Right lobe of liver (tissue), 6 donors: ENCODE measurements at places on chromosomes 16 and 17. TPM values are rescaled to one million over a fixed set of nuclear protein-coding genes. Genes with fewer than 3 reads are reported as not detected.

DNA sequence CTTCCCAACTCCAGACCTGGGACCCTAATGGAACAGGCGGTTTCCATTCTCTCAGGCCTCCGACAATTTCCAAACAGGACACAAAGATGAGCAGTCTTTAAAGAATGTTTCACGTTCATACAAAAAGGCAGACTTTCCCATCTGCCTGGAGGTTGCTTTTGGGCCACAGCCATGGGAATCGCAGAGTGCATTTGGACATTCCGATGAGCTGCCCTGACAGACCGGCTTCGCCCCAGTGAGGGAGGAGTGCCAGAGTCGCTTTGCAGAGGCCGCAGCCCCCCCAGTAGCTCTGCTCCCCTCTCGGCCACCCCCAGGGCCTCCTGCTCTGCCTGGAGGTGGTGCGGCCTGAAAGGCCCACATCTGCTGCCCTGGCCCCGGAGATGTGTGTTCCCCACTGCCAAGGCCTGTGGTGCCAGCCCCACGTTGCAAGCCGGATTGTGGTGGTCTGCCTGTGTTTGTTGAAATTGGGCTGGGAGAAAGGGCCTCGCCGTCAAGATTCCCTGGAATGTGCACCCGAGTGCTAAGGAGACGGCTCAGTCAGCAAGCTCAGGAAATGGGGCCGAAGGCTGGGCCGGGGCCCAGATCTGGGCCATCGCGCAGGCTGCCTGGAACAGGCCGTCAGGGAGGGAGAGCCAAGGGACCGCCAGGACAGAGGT lies 89.8 kb downstream of the C16orf95 start:
- H3K27ac ChIP-seq, result no peak overlapping the region
- H3K4me1 ChIP-seq, result no peaks in the 10 kb centered on the region
- H3K36me3 ChIP-seq, result no peaks in the 10 kb centered on the region
- no peaks in the 10 kb centered on the region for H3K27me3 ChIP-seq
- DNase-seq, result no peak

DNA sequence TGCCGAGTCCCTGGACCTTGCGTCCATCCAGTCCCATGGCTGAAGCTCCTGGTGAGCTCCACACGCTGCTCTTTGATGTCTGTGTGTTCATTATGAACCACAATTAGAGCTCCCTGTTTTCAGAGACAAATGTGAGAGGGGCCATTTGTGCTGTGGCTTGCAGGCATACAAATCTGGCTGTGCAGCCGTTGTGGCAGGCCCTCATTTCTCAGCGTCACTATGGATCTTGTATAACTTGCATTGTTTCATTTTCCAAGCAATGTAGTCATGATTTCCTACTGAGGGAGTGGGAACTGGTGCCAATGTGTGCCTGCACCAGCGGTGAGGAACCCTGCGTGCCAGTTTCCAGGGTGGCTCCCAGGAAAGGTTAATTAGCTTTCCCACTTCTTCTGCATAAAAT lies 542.6 kb downstream of the TMEM114 start:
- no peak for DNase-seq
- H3K27me3 ChIP-seq, result no peaks in the 10 kb centered on the region
- no peak overlapping the region for H3K4me3 ChIP-seq
- H3K36me3 ChIP-seq, result no peaks in the 10 kb centered on the region
- no peaks in the 10 kb centered on the region for H3K4me1 ChIP-seq

- H3K4me1 ChIP-seq, result no peaks in the 10 kb centered on the region
- H3K27me3 ChIP-seq, result no peaks in the 10 kb centered on the region
- no peak overlapping the region for H3K27ac ChIP-seq
- no peak overlapping the region for H3K4me3 ChIP-seq
- DNase-seq, result no peak
- no peaks in the 10 kb centered on the region for H3K36me3 ChIP-seq
Observed at GRCh38 chr17:38636054-38636453, 30.3 kb upstream of the SRCIN1 start.

GRCh38 chr16:84924331-84925091 lies 86.8 kb downstream of the ZDHHC7 start:
- H3K4me1 ChIP-seq, result no peaks in the 10 kb centered on the region
- no peak overlapping the region for H3K27ac ChIP-seq
- DNase-seq, result peak; percentile 50
- H3K27me3 ChIP-seq, result no peaks in the 10 kb centered on the region

GRCh38 chr17:77352996-77353395 lies 212.2 kb downstream of the SEC14L1 start:
- no peaks in the 10 kb centered on the region for H3K36me3 ChIP-seq
- H3K27me3 ChIP-seq, result no peaks in the 10 kb centered on the region
- no peak overlapping the region for H3K4me3 ChIP-seq
- DNase-seq, result peak; percentile 33

DNA sequence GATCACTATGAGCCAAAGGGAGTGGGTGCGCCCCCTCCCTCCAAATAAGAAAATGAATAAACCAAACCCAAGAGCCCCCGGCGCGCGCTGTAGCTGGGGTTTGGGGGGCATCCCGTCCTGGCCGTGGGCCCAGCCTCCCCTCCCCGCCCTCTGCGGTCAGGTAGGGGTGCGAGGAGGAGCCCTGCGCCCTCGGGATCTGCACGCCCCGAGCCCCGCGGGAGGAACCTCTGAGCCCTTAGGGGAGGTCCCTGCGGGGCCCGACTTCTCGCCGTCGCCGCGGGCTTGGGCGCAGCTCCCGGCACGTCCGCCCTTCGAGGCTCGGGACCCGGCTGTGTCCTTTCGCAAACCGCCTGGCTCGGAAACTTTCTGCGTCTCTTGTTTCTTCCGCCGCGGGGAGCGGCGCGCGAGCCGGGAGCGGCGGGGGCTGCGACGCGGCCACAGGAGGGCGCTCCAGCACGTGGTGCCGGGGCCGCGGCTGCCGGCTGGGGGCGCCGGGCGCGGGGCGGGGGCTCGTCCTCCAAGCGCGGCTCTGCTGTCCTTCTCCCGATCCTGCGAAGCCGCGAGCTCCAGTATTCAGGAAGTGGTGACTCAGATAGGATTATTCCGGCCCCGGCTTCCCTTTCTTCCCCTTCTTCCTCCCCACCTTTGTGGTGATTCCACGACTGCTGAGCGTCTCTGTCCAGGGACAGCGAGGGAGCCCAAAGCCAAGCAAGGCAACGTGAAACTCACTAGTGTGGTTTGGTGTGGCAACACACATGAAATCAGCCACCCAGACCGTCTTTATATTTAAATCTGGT lies 1.6 kb downstream of the PITPNC1 start:
- no peaks in the 10 kb centered on the region for H3K27me3 ChIP-seq
- H3K4me3 ChIP-seq, result peak overlapping the region; percentile 63
- peaks cover 22% of the 10 kb centered on the region for H3K4me1 ChIP-seq
- no peaks in the 10 kb centered on the region for H3K36me3 ChIP-seq
- peak overlapping the region; percentile 94 for H3K27ac ChIP-seq
- DNase-seq, result peak; percentile 83

GRCh38 chr16:64094992-64095634 lies 1026.8 kb downstream of the CDH11 start:
- no peak overlapping the region for H3K4me3 ChIP-seq
- H3K27ac ChIP-seq, result no peak overlapping the region
- H3K4me1 ChIP-seq, result no peaks in the 10 kb centered on the region
- H3K36me3 ChIP-seq, result no peaks in the 10 kb centered on the region
- DNase-seq, result no peak

GRCh38 chr17:67477687-67478086 lies 100.6 kb downstream of the PITPNC1 start:
- no peak overlapping the region for H3K27ac ChIP-seq
- no peak for DNase-seq
- no peaks in the 10 kb centered on the region for H3K4me1 ChIP-seq
- H3K27me3 ChIP-seq, result no peaks in the 10 kb centered on the region

DNA sequence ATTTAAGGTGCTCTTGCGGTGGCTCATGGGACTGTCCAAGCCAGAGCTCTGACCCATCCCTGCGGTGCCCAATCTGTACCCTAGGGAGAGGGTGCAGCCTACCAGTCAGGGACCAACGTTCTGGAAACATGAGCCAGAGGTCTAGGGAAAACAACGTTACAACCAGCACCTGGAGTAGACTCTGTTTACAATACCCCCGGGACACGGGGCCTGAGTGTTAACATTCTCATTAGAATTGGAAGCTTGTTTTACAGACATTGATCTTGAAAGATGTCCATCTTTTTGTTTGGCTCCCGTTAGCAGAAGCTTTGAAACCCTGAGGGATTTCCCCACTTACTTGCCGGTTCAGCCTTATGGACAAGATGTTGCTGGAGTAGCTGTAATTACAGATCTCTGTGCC lies 6.9 kb downstream of the WIPI1 start:
- no peaks in the 10 kb centered on the region for H3K27me3 ChIP-seq
- H3K27ac ChIP-seq, result no peak overlapping the region
- no peak overlapping the region for H3K4me3 ChIP-seq
- peaks cover 13% of the 10 kb centered on the region for H3K36me3 ChIP-seq
- DNase-seq, result no peak

- peaks cover 35% of the 10 kb centered on the region for H3K36me3 ChIP-seq
- no peaks in the 10 kb centered on the region for H3K4me1 ChIP-seq
- H3K4me3 ChIP-seq, result no peak overlapping the region
- no peaks in the 10 kb centered on the region for H3K27me3 ChIP-seq
Observed at GRCh38 chr17:28878981-28879380, 18.6 kb downstream of the FLOT2 start.

DNA sequence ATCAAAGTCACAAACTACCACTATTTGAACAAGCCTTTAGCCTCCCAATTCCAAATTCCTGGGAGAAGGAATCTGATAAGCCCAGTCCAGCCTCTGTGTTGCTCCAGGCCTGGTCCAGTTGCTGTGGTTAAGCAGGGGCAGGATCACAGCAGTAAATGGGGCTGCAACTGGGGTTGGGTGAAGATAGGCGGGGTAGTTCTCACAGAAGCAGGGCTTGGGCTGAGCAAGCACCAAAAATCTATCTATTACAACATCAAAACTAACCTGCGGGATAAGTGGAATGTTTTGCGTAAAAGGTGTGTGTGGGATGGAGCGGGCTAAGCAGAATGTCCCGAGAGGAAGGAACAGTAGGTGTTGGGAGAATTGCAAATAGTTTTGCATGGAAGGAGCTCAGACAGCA lies 23.0 kb upstream of the RNF135 start:
- no peak overlapping the region for H3K4me3 ChIP-seq
- no peaks in the 10 kb centered on the region for H3K27me3 ChIP-seq
- no peaks in the 10 kb centered on the region for H3K36me3 ChIP-seq
- H3K27ac ChIP-seq, result no peak overlapping the region
- DNase-seq, result no peak

GRCh38 chr17:34717092-34717491 lies 137.7 kb downstream of the TMEM132E start:
- no peaks in the 10 kb centered on the region for H3K4me1 ChIP-seq
- H3K27ac ChIP-seq, result no peak overlapping the region
- no peaks in the 10 kb centered on the region for H3K27me3 ChIP-seq
- H3K4me3 ChIP-seq, result no peak overlapping the region
- H3K36me3 ChIP-seq, result no peaks in the 10 kb centered on the region

GRCh38 chr17:14302091-14302430 lies 1.2 kb downstream of the HS3ST3B1 start:
- H3K4me3 ChIP-seq, result peak overlapping the region; percentile 68
- H3K27ac ChIP-seq, result peak overlapping the region; percentile 89
- no peaks in the 10 kb centered on the region for H3K4me1 ChIP-seq

CLEC3A gene
- not detected for total RNA-seq

CDK10 gene
- total RNA-seq, result 35.0 TPM

CPNE7 gene
- 1.1 TPM for total RNA-seq

CCL11 gene
- total RNA-seq, result not detected

CD68 gene
- total RNA-seq, result 44.8 TPM
